ENCODE measurements at places on chromosomes 3 and 15. TPM values are rescaled to one million over a fixed set of nuclear protein-coding genes. Genes with fewer than 3 reads are reported as not detected.

Gene GOLGA6D
- not detected for total RNA-seq

- no peak for DNase-seq
Observed at GRCh38 chr3:126537730-126538281, 13.9 kb downstream of the CHST13 start.

GRCh38 chr3:109093561-109093960, 24.4 kb downstream of the MORC1 start:
- DNase-seq: no peak

Gene SLITRK3
- total RNA-seq: not detected

GRCh38 chr15:60413231-60413824, 15.5 kb upstream of the ANXA2 start:
- DNase-seq: no peak

DNA sequence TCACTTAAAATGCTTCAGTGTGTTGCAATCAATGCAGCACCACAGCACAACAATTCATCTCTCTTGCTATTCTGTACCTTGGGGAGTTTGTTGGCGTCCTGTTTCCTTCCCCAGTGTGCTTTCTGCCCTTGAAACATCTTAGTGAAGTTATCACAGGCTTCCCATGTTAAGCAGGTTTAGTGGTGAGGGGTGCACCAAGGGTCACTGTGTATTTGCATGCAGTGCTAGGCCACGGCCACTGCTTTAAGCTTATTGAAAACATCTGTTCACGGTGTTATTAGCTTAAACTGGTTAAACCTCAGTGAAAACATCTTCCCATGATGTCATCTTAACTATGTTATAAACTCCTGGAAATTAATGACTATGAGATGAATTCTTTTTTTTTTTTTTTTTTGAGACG, 217.3 kb upstream of the GOLIM4 start:
- DNase-seq: no peak

- DNase-seq: no peak
Observed at GRCh38 chr15:63156755-63157117, 541 bp downstream of the RPS27L start.

Gene ASB14
- total RNA-seq: not detected

Gene CACNA2D3
- total RNA-seq: not detected

DNA sequence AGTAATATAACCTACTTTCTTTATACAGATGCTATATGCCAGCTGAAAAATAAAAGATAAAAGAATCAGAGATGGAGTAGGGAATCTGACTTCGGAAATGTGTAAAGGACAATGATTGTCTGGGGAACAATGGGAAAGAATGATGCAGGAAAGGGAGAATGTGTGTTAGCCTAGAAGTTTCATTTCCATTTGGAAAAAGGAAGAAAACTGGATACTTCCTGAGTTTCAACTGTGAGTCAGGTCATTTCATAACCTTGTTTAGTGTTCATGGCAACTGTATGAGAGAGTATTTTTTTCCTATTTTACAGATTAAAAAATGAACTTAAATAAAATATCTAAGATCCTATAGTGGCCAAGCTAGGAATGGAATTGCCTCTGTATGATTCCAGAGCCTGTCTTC, 261.3 kb upstream of the NECTIN3 start:
- no peak for DNase-seq

GRCh38 chr3:138608322-138609135, at the start of gene FAIM:
FAIM (plus strand) TSS chr3:138608771; CDS start chr3:138619727, 10,956 bp downstream.
- DNase-seq: peak; percentile 82

Gene CIDEC
- total RNA-seq: 1.9 TPM

DNA sequence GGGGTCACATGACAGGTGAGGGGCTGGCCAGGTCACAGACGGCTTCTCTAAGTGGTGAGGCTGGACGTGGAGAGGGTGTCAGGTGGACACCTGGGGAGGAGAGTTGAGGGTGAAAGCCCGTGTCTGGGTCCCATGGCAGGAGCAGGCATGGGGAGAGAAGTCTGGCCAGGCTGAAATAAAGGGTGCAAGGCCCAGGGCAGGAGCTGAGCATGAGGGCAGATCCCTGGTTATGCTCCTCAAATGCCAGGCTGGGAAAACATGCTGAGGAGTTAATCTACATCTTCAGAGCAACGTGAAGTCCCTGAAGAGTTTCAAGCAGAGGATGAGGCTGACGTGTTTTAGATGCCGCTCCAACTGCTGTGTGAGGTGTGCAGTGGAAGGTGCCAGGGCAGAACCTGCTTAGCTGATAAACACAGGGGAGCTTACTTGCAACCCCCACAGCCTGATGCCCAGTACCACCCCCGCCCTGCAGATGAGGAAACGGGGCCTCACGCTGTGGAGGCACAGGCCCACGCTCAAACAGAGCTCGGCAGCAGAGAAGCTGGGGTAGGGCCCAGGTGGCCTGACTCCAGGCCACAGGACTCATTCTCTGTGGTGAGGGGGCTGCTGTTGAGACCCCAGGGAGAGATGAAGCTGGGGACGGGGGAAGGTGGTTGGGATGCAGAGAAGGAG, 40.5 kb downstream of the HCN4 start:
- no peak for DNase-seq

DNA sequence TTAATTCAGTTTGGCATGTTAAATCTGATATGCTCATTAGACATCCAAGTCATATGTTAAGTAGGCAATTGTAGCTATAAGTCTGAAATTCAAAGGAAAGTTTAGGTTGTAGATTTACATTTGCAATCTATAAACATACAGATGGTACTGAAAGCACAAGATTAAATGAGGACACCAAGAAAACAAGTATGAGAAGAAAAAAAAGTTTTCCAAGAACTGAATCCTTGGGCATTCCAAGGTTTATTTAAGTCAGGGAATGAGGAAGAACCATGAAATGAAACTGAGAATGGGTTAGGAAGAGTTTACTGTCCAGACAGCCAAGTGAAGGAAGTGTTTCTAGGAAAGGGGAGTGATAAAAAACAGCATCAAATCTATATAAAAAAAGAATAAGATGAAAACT, 756.1 kb upstream of the DPPA4 start:
- no peak for DNase-seq

DNA sequence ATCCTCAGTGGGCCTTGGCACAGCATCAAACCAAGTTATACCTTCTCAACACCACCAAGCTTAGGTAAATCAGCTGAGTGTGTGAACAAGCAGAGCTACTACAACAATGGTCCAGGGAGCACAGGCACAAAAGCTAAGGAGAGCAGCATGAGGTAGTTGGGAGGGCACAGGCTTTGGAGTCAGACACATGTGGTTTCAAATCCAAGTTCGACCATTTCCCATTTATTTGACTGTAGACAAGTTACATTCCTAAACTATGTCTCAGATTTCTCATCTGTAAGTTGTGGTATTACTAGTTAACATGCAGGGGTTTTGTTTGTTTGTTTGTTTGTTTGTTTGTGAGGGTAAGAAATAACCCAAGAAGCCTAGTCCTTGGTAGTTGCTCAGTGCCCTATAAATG, 46.9 kb downstream of the MLH1 start:
- DNase-seq: no peak

DNA sequence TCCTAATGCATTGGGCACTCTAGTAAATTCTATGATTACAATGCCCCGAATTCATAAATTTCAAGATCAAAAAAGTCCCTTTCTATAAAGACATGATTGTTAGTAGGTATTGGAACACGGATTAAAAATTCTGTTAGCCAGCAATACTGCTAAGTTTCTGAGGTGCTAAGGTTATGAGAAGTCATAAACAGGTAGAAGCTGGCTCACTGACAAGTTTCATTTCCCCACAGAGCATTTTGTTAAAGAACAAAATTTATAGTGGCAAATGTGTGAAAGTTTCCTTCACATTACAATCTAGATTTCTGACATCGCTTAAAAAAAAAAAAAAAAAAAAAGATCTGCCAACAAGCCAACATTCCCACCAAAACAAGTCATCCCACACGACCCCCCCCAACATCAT, 12.4 kb upstream of the MAN2C1 start:
- DNase-seq: no peak

DNA sequence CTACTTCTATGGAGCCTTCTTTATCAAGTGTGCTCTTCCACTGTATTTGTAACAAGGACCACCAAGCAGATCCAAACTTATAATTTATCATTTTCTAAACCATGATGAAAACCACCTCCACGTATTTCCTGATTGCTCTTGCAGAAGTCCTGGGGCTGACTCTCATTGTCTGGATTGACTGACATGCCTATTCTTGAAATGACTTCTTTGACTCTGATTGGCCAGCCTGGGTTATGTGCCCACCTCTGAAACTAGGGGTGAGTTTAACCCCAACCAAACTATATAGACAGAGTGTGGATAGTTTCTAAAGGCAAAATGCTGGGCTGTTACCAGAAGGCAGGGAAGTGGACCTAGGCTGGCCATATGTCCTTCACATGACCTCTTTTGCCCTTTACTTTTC, 12.7 kb downstream of the TMPRSS7 start:
- DNase-seq: no peak

GRCh38 chr3:10628891-10629670, 123.7 kb upstream of the ATP2B2 start:
- no peak for DNase-seq

Gene ZMYND10
- 0.23 TPM for total RNA-seq

Gene SLC38A3
- 16.8 TPM for total RNA-seq

Gene COL6A5
- total RNA-seq: not detected

- no peak for DNase-seq
Observed at GRCh38 chr15:85934691-85935090, 140.0 kb upstream of the KLHL25 start.

Data from Caco-2 (cell line).